NT2/D1 (cell line): ENCODE measurements at places on chromosomes 1 and 21.

GRCh38 chr21:43829575-43830119 lies 35.4 kb upstream of the AGPAT3 start:
- DNase-seq: no peak

- no peak for DNase-seq
These were observed 401.2 kb upstream of the VAMP3 start for GRCh38 chr1:7369866-7370265.

DNA sequence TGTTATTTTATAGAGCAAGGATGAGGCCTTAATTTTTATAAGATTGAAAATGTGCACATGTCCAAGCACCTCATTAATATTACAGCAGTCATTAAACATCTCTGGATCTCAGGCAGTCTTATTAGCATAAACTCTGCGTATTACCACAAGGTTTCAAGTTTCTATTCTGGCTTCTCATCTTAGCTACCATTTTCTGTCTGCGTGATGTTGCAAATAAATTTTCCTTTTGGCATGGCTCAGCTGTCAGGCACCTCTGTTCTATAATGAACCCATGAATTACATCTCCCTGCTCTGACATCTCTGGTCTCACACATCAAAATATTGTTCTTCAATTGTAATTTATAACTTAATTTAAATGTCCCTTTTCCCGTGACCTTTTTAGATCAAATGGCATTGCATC lies 156.5 kb downstream of the SLC45A1 start:
- DNase-seq: no peak

GRCh38 chr1:111704776-111705175 lies 34.4 kb downstream of the INKA2 start:
- DNase-seq: no peak

GRCh38 chr1:7676274-7676945 lies 94.7 kb upstream of the VAMP3 start:
- DNase-seq: no peak

DNA sequence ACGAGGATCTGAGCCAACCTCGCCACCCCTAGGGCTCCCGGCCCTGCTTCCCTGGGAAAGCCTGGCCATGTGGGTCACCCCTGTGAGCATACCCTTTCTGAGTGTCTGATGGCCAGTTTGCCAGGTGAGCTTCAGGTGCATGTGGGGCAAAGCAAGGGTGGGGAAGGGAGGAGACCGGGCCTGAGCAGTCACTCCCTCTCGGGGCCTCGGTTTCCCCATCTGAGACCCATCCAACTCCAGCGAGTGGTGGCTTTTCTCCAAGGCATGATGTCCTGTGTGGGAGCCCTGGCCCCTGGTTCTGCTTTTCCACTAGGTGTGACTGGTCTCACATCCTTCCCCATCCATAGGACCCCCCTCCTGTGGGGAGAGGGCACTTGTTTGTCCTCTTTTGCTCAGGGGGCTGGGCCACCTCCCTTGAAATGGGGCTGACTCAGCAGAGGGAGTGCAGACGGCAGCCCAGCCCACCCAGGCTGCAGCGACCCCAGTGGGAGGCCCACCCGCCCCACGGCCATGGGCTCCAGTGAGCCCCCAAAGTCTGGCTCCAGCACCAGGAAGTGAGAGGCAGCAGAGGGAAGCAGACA lies 1.7 kb upstream of the WNT9A start:
- no peak for DNase-seq

- DNase-seq: no peak
These were observed 303.8 kb upstream of the LRRC7 start for GRCh38 chr1:69263921-69264391.
